Skin of body (tissue), 3 donors: ENCODE measurements at places on chromosomes 12 and 14. TPM values are rescaled to one million over a fixed set of nuclear protein-coding genes. Genes with fewer than 3 reads are reported as not detected.

GRCh38 chr14:22370084-22370847 is 218.8 kb downstream of the DAD1 start:
- no peak for DNase-seq

- DNase-seq, result no peak
These were observed 615 bp upstream of the ASB8 start for GRCh38 chr12:48157889-48158370.

- no peak for DNase-seq
These were observed 866.7 kb upstream of the TMEM132C start for GRCh38 chr12:127400221-127400620.

DNA sequence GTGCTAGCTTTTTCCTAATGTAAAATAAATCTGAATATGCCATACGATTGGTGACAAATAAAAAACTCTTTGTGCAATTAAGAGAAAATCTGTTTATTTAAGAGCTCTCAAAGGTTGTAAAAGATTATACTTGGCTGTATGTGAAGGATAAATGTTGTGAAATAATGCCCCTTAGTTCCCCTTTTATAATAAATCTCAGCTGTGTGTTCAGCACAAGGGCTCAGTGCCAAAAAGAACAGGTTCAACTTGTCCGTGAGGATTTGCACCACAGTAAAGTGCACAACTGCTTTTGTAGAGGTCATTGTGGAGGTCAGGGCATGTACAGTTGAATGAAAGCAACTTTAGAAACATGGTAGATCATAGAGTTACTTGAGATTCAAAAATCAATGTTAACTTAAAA is 118.6 kb downstream of the TRMT5 start:
- DNase-seq, result peak; percentile 41

GRCh38 chr12:25713264-25713663 is 160.2 kb upstream of the LMNTD1 start:
- DNase-seq, result no peak

- DNase-seq, result peak; percentile 29
These were observed 93.4 kb upstream of the TBX5 start for GRCh38 chr12:114499338-114499737.

- DNase-seq, result no peak
These were observed 16.2 kb downstream of the ALG10B start for GRCh38 chr12:38332814-38333213.

GRCh38 chr14:94682736-94683135 is 70.5 kb downstream of the SERPINA3 start:
- DNase-seq, result no peak

DNA sequence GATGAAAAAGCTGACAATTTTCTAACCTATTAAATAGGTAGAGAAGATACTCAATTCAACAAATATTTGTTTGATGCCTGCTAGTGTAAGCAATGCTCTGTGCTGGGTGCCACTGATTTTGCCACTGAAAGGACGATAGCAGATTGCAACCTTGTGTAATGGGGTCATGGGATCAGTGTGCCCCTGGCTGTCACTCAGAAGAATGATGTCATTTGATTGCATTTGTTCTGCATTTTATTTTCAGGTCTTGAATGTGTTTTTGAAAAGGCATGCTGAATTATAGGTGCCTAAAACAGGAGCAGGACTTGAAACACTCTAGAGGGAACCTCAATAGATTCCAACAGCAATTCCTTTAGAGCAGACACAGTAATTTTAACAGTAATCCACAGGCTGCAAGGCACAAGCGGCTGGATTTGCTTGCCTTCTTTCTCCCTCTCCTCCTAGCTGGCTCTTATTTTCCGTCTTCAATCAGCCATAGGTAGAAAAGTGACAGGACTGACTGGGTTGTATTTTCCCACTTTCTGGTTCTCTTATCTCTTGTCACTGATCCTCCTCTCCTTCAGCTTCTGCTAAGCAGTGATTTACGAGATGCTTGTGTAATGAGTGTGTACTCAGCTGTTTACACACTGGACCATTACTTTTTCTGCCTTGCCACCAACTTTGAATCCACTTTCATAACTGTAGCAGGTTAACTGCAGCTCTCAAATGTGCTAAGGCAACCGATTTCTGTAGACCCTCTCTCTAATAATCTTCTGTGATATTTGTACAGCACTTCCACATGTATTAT is 4.1 kb downstream of the PLXNC1 start:
- no peak for DNase-seq

GRCh38 chr14:99271221-99271941 is 616 bp downstream of the BCL11B start:
- DNase-seq, result no peak

- no peak for DNase-seq
These were observed 50.1 kb downstream of the CD9 start for GRCh38 chr12:6250343-6250742.

DNA sequence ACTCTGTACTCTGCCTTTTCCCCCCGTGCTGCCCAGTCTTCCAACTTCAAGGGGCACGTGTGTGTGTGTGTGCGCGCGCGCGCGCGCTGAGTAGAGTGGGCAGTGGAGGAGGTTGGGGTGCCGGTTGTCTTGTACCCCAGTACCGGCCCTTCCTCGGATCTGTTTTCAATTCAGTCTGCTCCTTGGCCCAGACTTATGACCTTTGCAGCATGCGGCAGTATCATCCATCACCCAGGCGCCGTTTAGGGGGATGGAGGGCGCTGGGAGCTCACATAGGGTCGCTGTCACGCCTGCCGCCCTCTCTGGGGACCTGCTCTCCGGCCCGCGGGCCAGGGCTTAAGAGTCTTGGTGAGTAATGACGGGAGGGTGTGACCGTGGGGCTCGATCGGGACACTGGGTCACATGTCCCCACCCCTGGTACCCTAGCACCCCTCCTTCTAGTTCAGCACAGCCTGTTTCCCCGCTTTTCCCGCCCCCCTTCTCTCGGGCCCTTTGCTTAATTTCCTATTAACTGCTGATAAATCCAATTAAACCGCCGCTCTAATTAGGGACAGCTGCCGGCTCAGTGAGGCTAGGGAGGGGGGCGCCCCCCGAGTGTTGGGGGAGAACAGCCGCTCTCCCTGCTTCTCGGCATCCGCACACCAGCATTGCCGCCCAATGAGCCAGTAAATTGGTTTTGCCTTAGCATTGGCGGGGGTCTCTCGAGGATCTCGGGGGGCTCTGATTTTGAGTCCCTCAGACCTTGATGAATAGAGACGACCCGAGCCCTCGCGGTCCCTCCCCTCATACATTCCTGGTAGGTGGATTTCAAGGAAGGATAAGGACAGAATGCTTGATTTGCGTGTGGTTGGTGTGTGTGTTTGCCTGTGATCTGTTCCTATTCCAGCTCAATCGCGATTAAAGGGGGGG is 9.3 kb downstream of the STAC3 start:
- no peak for DNase-seq

- no peak for DNase-seq
These were observed 39.3 kb downstream of the RAB35 start for GRCh38 chr12:120077260-120077659.

The NEUROD4 gene
- total RNA-seq, result not detected

The TC2N gene
- 20.2 TPM for total RNA-seq

The KCNK13 gene
- 0.39 TPM for total RNA-seq

The GLIPR1 gene
- total RNA-seq, result 6.5 TPM

The ZNF740 gene
- 18.1 TPM for total RNA-seq

The TMPRSS12 gene
- not detected for total RNA-seq

The SYT1 gene
- total RNA-seq, result 0.99 TPM
